ENCODE measurements at places on chromosomes 5 and 9.

GRCh38 chr9:116182876-116183275 is 29.3 kb downstream of the PAPPA start:
- no peak for DNase-seq

- no peak for DNase-seq
Observed at GRCh38 chr9:16996901-16997491, 126.5 kb upstream of the BNC2 start.

DNA sequence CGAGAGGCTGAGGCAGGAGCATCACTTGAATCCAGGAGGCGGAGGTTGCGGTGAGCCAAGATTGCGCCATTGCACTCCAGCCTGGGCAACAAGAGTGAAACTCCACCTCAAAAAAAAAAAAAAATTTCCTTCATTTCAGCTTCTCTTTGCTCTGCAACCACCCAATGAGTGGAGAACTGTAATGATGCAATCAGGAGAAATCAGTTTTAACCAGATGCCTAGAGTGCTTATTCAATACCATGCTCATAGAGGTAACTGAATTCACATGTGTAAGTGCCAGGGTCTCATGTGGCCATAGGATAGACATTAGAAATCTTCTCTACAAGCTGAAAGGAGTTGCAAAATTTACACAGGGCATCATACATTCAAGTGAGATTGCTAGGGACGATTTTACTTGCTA is 70.6 kb downstream of the HMHB1 start:
- no peak for DNase-seq

- no peak for DNase-seq
Observed at GRCh38 chr5:149765932-149766331, 35.8 kb downstream of the PPARGC1B start.

- no peak for DNase-seq
Observed at GRCh38 chr9:133916159-133916541, 76.0 kb downstream of the VAV2 start.

GRCh38 chr9:128899566-128900322 is 17.8 kb downstream of the LRRC8A start:
- no peak for DNase-seq

- no peak for DNase-seq
Observed at GRCh38 chr5:154403776-154404387, 41.9 kb upstream of the SAP30L start.

- no peak for DNase-seq
Observed at GRCh38 chr9:6931913-6932312, 174.1 kb downstream of the KDM4C start.

- DNase-seq, result no peak
Observed at GRCh38 chr9:112162621-112163413, 12.3 kb downstream of the SUSD1 start.

- no peak for DNase-seq
Observed at GRCh38 chr9:85743275-85744128, 1.7 kb upstream of the AGTPBP1 start.

Data from stimulated activated CD8-positive, alpha-beta memory T cell treated with anti-CD3 and anti-CD28 coated beads, Interleukin-15, amount 100 ng/mL, for 4 hours (primary cell).